Glutamatergic neuron (in vitro differentiated cells): ENCODE measurements at places on chromosomes 2 and 18. TPM values are rescaled to one million over a fixed set of nuclear protein-coding genes. Genes with fewer than 3 reads are reported as not detected.

DNA sequence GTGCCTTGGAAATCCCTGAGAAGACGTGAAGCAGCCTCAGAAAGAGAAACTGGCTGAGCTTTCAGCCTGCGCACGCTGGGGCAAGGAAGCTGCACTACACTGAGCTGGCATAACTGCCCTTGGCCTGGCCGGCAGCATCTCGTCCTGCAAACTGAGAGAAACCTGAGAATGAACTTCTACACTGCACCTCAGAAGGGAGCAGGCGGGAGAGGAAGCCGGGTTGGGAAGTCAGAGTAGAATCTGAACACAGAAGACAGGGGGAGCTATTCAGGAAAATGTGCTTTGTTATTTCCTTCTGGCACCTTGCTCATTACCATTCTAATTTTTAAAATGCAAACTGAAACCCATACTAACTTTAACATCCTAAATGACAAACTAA is 70.9 kb downstream of the ZEB2 start:
- no peak for DNase-seq
- H3K36me3 ChIP-seq = no peaks in the 10 kb centered on the region
- H3K4me3 ChIP-seq = no peak overlapping the region
- peaks cover 43% of the 10 kb centered on the region for H3K4me1 ChIP-seq
- no peak overlapping the region for H3K27ac ChIP-seq

GRCh38 chr2:137367361-137367760 is 596.9 kb upstream of the HNMT start:
- no peak overlapping the region for H3K27ac ChIP-seq
- no peak overlapping the region for H3K4me3 ChIP-seq
- DNase-seq = no peak
- H3K27me3 ChIP-seq = peaks cover 6% of the 10 kb centered on the region

GRCh38 chr2:40218679-40219078 is 233.2 kb downstream of the SLC8A1 start:
- H3K4me1 ChIP-seq = no peaks in the 10 kb centered on the region
- no peak overlapping the region for H3K4me3 ChIP-seq
- H3K36me3 ChIP-seq = no peaks in the 10 kb centered on the region
- H3K27ac ChIP-seq = no peak overlapping the region

DNA sequence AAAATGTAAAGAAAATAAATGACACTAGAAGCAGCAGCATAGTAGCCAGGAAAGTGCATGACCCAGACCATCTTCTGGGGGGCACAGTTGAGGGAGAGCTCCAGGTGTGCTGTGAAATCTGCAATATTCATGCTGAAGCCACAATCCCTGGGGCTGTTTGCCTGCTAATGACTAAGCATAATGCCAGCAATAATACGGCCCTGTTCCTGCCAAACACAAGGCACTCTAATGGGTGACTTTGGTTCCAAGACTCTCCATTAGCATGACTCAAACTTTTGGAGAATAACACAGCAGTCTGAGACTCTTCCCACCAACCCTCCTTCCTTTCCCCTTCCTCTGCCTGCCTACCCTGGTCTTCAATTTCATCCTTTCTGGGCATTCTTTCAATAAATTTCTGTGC is 77.9 kb upstream of the DOCK10 start:
- no peak for DNase-seq
- H3K27ac ChIP-seq = no peak overlapping the region
- no peak overlapping the region for H3K4me3 ChIP-seq
- no peaks in the 10 kb centered on the region for H3K27me3 ChIP-seq

GRCh38 chr18:55420665-55421307 is 167.2 kb downstream of the TCF4 start:
- peak overlapping the region; percentile 70 for H3K27ac ChIP-seq
- peaks cover 80% of the 10 kb centered on the region for H3K4me1 ChIP-seq
- no peaks in the 10 kb centered on the region for H3K36me3 ChIP-seq
- no peak for DNase-seq
- peaks cover 13% of the 10 kb centered on the region for H3K27me3 ChIP-seq

GRCh38 chr2:71935262-71935848 is 212.3 kb downstream of the CYP26B1 start:
- DNase-seq = no peak
- H3K27me3 ChIP-seq = peaks cover 2% of the 10 kb centered on the region
- H3K27ac ChIP-seq = no peak overlapping the region
- H3K4me1 ChIP-seq = peaks cover 10% of the 10 kb centered on the region
- H3K36me3 ChIP-seq = no peaks in the 10 kb centered on the region

DNA sequence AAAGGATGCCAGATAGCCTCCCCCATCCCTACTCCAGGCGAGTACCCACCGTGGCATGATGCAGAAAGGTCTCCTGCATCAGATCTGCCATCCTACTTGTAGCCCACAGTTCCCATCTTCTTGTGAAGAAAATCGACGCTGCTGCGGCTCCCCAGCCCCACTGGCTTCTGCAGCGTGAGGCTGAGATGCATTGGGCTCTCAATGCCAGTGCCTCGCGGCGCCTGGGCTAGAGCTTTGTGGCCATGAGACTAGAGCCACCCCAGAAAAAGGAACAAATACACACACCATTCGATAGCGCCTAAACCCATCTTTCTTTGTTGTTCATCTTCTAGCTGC is 2.8 kb downstream of the NOL4 start:
- peaks cover 8% of the 10 kb centered on the region for H3K4me1 ChIP-seq
- H3K4me3 ChIP-seq = peak overlapping the region; percentile 95
- H3K27ac ChIP-seq = peak overlapping the region; percentile 79
- H3K36me3 ChIP-seq = no peaks in the 10 kb centered on the region

GRCh38 chr2:238509151-238509835 is 82.6 kb downstream of the ASB1 start:
- H3K27me3 ChIP-seq = no peaks in the 10 kb centered on the region
- H3K36me3 ChIP-seq = peaks cover 6% of the 10 kb centered on the region
- H3K27ac ChIP-seq = peak overlapping the region; percentile 66
- no peak for DNase-seq
- no peak overlapping the region for H3K4me3 ChIP-seq
- peaks cover 12% of the 10 kb centered on the region for H3K4me1 ChIP-seq

GRCh38 chr2:68099260-68099659 is 36.5 kb upstream of the C1D start:
- H3K4me1 ChIP-seq = no peaks in the 10 kb centered on the region
- H3K36me3 ChIP-seq = no peaks in the 10 kb centered on the region
- H3K27ac ChIP-seq = no peak overlapping the region
- DNase-seq = no peak

DNA sequence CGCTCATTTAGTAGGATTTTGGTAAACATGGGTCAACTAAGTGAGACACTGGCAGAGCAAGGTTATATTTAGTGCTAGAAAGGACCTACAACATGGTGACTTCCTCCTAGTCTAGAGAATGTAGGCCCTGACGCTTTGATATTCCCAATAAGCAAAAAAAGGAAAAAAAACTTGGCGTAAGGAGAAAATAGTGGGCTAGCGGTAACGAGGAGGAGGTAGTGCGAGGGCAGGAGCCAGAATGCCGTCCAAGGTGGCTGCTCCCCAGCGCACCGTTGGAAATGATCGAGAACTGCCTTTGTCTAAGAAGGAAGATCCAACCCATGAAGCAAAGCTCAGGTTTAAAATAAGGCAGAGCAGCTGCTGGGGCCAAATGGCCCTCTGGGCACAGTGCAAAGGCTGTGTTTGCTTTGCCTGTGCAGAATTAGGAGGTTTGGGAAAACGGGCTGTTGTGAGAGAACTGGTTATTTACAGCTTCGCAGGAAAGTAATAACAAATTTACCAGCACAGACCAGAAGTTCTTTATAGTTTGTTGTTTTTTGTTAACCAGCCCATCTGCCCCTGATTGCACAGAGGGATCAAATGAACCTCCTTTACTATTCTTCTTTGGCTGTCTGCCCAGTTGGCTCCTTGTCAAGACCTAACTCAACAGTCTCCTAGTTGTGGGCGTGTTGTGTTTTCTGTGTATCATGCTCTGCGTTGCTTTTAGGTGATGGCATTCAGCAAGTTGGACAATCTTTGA is 86.6 kb downstream of the ITGB1BP1 start:
- H3K36me3 ChIP-seq = peaks cover 10% of the 10 kb centered on the region
- H3K27me3 ChIP-seq = no peaks in the 10 kb centered on the region

- DNase-seq = no peak
- no peaks in the 10 kb centered on the region for H3K36me3 ChIP-seq
- H3K4me3 ChIP-seq = peak overlapping the region; percentile 90
- peak overlapping the region; percentile 72 for H3K27ac ChIP-seq
- peaks cover 7% of the 10 kb centered on the region for H3K4me1 ChIP-seq
These were observed 2114.1 kb upstream of the PIK3C3 start for GRCh38 chr18:39840856-39841481.

- H3K27ac ChIP-seq = no peak overlapping the region
- no peaks in the 10 kb centered on the region for H3K4me1 ChIP-seq
- H3K36me3 ChIP-seq = no peaks in the 10 kb centered on the region
- DNase-seq = no peak
These were observed 482.6 kb downstream of the PIK3C3 start for GRCh38 chr18:42437646-42438045.

- H3K4me1 ChIP-seq = no peaks in the 10 kb centered on the region
- peaks cover 4% of the 10 kb centered on the region for H3K36me3 ChIP-seq
- peaks cover 2% of the 10 kb centered on the region for H3K27me3 ChIP-seq
- H3K4me3 ChIP-seq = no peak overlapping the region
- DNase-seq = no peak
These were observed 53.6 kb downstream of the HK2 start for GRCh38 chr2:74887445-74887951.

DNA sequence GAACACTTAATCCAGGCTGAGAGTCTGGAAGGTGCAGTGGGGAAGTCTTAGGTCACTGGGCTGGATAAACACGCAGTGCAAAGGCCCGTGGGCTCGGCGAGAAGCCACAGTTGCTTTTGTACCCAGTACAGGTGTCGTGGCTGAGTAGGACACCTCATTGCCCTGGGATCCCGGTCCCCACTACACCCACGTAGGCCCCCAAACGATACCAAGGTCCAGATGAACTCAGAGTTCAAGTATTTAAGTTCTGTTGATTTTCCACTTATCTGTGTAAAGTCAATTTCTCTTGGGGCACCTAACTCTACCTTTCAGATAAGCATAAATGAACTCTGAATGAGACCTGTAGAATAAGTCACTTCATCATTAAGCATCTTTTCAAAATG is 302.0 kb downstream of the PIEZO2 start:
- H3K4me3 ChIP-seq = no peak overlapping the region
- no peak for DNase-seq
- peaks cover 10% of the 10 kb centered on the region for H3K36me3 ChIP-seq
- no peak overlapping the region for H3K27ac ChIP-seq
- H3K27me3 ChIP-seq = no peaks in the 10 kb centered on the region
- peaks cover 11% of the 10 kb centered on the region for H3K4me1 ChIP-seq

DNA sequence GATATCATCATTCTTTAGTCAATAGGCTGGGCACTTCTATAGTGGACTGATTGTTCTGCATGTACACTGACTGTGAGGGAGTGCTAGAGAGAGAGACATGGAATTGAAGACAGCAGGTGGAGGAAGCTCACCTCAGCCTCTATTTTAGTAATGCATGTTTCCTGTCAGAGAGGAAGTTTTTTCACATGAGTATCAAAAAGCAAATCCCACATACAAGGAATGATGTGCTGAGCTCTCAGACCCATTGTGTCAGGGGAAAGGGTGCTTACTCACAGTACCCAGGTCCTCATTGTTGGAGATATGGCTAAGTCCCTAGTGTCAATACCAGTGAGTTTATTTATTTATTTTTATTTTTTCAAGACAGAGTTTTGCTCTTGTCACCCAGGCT is 9.9 kb upstream of the CDK15 start:
- H3K4me1 ChIP-seq = no peaks in the 10 kb centered on the region
- H3K4me3 ChIP-seq = no peak overlapping the region
- no peak overlapping the region for H3K27ac ChIP-seq
- no peaks in the 10 kb centered on the region for H3K36me3 ChIP-seq
- no peaks in the 10 kb centered on the region for H3K27me3 ChIP-seq

- no peak overlapping the region for H3K27ac ChIP-seq
- no peak for DNase-seq
- H3K4me1 ChIP-seq = peaks cover 59% of the 10 kb centered on the region
- H3K4me3 ChIP-seq = no peak overlapping the region
These were observed 168.5 kb downstream of the CELF4 start for GRCh38 chr18:37396971-37397720.

DNA sequence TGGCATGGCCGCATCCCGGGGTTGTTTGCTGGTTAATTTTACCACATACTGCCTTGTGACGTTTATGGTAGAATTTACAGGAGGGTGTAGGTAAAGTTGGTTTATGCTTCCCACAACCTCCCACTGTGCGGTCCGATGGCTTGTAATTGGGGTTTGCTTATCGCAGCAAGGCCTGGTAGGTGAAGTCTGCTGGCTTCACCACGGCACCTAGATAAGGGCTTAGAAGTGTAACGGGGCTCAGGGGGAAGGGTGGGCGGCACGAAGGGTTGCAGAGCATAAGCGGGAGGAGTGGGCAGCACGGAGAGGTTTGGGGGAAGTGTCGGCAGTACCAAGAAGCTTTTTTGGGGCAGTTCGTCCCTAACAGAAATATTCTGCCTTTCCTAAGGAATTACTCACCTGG is 39.0 kb upstream of the TMEM131 start:
- peaks cover 3% of the 10 kb centered on the region for H3K27me3 ChIP-seq
- DNase-seq = no peak
- H3K4me3 ChIP-seq = no peak overlapping the region
- peaks cover 18% of the 10 kb centered on the region for H3K4me1 ChIP-seq
- no peaks in the 10 kb centered on the region for H3K36me3 ChIP-seq
- H3K27ac ChIP-seq = no peak overlapping the region

- H3K27ac ChIP-seq = no peak overlapping the region
- DNase-seq = no peak
- no peaks in the 10 kb centered on the region for H3K36me3 ChIP-seq
- H3K4me3 ChIP-seq = no peak overlapping the region
- peaks cover 5% of the 10 kb centered on the region for H3K4me1 ChIP-seq
These were observed 5.3 kb upstream of the RAB12 start for GRCh38 chr18:8603663-8604520.

- H3K36me3 ChIP-seq = peaks cover 17% of the 10 kb centered on the region
- H3K27ac ChIP-seq = no peak overlapping the region
- no peak overlapping the region for H3K4me3 ChIP-seq
- no peak for DNase-seq
These were observed 161.1 kb downstream of the ESCO1 start for GRCh38 chr18:21439431-21439846.

- no peak overlapping the region for H3K27ac ChIP-seq
- H3K36me3 ChIP-seq = no peaks in the 10 kb centered on the region
- H3K27me3 ChIP-seq = peaks cover 1% of the 10 kb centered on the region
- no peak for DNase-seq
- no peak overlapping the region for H3K4me3 ChIP-seq
- peaks cover 4% of the 10 kb centered on the region for H3K4me1 ChIP-seq
These were observed 31.1 kb upstream of the GMCL1 start for GRCh38 chr2:69798290-69798908.

GRCh38 chr18:55289775-55290174 is 298.2 kb downstream of the TCF4 start:
- peaks cover 37% of the 10 kb centered on the region for H3K4me1 ChIP-seq
- no peak for DNase-seq
- H3K4me3 ChIP-seq = no peak overlapping the region
- H3K27ac ChIP-seq = no peak overlapping the region

Gene TEX261
- 43.0 TPM for total RNA-seq

Gene CCDC93
- total RNA-seq = 32.6 TPM

Gene UGT1A4
- total RNA-seq = not detected

Gene SFXN5
- 13.7 TPM for total RNA-seq

Gene UGT1A1
- not detected for total RNA-seq

Gene SPATA3
- total RNA-seq = not detected

Gene TOGARAM2
- total RNA-seq = not detected

Gene COL6A3
- 0.07 TPM for total RNA-seq
